CD4-positive, alpha-beta T cell treated with Interleukin-4 for 4 hours (primary cell): ENCODE measurements at places on chromosomes 6 and 20.

- DNase-seq, result no peak
Measured at GRCh38 chr6:141700819-141701218, 431.9 kb upstream of the GJE1 start.

DNA sequence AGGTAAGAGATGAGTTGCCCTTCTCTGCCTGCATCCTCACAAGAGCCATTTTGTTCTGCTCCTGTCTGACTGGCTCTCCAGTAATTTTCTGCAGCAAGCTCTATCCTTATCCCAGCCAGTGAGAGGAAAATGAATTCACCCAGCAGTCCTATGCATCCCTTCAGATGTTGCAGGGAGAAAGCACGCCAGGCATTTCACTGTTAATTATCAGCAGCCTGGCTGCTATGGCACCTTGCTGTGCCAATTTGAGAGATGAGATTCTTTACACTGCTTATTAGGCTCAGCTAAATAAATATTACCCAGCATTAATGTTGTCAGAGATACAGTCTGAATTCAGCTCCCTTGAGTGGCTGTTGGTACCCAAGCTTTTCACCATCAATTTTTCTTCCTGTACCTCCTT is 61.1 kb upstream of the SNAP25 start:
- DNase-seq, result no peak

DNA sequence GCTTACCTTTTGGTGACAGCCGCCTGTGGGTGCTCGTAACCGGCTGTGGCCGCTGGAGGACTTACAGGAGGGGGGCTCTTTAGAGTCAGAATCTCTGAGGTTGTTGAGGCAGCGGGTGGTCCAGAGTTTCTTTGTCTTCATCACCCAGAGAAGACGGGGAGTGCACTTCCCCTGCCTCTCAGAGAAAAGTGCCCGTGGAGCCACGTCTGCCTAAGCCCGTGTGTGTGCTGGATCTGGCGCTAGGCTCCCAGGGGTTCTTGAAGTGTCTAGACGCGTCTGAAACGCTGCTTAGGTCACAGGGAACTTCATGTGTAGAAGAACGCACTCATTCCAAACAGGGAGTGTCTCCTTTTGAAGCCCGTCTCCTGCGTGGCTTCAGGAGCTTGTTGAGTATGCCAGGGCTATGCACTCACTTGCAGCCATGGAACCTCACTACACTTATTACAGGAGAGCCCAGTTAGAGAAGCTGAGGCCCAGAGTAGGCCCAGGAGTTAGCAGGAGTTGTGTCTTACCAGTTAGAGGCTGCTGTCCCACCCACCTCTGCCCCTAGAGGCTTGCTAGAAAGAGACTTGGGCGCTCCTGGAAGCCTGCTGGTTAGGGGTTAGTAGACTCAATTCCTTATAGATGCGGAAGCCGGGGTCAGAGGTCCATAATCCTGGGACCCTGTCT is 1.3 kb downstream of the LSM14B start:
- DNase-seq, result no peak

- DNase-seq, result no peak
Measured at GRCh38 chr6:137783710-137784109, 83.3 kb upstream of the TNFAIP3 start.

DNA sequence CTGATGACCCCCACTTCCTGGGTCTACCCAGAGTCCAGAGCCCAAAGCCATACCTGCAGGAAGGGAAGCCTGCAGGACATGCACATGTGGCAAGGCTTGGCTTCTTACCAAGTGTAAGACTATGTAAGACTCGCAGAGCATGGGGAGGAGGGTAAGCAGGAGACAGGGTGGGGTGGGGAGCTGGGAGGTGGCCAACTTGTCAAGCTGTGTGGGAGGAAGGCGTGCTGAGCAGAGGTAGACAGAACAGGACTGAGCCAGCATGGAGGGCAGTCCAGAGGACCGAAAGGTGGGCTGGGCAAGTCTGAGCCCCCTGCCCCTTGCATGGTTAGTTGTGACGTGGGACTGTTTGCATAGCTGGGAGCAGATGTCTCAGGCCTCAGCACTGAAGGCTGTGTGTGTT is 53.4 kb upstream of the RNF24 start:
- no peak for DNase-seq

DNA sequence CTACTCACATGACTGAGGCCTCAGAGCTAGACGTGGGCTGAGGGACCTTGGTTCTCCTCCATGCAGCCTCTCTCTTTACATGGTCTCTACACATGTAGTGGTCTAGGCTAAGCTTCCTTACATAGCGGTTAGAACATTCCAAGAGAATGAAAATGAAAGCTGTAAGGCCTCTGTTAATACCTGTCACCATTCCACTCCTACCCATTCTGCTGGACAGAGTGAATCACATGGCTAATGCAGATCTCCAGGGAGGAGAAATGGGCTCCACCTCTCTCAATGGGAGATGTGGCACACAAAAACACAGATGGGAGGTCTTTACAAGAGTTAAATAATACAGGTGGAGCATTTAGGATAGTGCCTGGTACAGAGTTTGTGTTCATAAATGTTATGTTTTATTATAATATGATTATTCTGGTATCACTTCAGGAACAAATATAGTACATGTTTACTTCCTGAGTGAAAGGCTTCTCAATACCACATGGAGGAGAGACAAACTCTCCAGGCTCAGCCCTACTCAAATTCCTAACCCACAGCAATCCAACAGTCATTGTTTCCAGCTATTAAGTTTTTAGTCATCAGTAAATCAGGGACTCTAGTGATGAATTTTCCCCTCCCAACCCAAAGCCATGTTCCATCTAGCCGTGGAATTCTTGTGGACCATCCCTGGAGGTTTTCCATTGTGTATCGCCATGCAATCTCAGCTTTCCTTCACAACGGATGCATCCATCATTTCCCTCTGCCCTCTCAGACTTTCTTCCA is 57.9 kb downstream of the ISM1 start:
- no peak for DNase-seq

DNA sequence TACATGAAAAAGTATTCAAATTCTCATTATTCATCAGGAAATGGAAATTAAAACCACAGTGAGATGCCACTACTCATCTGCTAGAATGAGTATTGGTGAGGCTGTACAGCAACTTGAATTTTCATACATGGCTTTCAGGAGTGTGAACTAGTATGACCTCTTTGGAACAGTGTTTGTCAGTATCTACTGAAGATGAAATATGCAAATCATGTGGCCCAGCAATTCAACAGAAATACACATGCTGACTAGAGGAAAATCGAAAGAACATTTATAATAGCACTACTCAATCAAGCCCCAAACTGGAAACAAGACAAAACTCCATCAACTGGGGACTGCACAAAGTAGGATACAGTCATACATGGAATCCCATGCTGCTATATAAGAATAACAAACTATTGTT is 102.2 kb downstream of the DCDC2 start:
- no peak for DNase-seq

DNA sequence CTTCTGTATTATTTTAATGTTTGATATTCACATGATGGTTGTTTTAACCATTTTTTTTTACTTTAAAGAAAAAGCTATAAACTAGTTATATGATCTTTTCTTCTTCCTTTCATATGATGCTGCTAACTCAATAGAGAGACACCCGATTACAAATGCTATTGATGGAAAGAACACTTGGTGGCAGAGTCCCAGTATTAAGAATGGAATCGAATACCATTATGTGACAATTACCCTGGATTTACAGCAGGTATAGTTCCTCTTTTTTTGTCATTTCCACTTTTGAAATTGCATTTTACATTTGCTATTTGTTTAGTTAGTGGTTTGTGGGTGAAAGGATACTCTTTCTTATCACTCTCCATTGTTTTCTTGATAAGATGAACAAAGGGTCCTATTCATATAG is 176.7 kb downstream of the LAMA2 start:
- DNase-seq, result no peak

DNA sequence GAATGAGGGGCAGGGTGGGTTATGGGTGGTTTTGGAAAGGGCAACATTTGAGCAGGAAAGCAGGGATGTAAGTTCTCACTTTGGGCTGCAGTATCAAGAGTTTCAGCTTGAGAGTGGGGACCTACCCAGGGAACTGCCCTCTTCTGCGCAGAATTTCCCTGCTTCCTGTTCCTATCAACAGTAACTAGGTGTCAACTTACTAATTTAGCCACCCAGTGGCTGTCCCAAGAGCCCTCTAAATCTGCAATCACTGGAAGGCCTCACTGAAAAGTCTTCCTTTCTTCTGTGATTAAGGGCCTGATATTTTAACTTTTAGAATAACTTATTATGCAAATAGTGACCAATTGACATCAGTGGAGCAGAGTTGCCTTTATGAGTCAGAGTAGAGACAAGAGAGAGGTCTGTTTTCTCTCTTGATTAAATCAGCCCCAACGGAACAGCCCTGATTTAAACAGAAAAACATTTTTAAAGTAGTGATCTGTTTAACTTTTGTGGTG is 118.2 kb upstream of the RIPOR2 start:
- DNase-seq, result peak; percentile 49

DNA sequence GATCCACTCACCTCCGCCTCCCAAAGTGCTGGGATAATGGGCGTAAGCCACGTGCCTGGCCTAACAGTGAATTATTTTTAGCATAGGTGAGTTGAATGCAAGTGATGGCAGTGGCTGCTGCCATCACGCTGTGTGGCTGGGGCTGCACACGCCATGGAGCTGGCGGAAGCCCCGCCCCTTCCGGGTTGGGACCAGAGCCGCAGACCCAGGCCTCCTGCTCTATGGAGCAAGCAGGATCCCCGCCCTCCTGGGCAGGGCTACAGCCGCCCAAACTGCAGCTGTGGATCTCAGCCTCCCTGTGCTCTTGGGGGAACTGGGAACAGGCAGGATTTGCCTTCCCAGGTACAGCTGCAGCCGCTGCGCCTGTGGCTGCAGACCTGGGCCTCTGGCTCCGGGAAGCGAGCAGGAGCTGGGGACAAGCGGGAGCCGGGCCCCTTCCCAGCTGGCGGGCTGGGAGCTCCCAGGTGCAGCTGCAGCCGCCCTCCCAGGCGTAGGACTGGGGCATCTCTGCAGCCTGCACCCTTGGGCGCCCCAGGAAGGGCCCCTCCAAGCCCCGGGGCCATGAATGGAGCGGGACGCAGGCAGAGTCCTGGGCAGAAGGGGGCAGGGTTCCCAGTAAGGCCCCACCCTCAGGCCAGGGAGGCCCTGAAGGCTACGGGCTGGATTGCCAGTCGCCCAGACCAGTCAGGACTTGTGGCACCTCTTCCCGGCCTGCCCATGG is 30.9 kb upstream of the SLA2 start:
- DNase-seq, result no peak

GRCh38 chr6:33954453-33954852 is 150.7 kb upstream of the MLN start:
- DNase-seq, result no peak

- no peak for DNase-seq
Measured at GRCh38 chr6:129006724-129007514, 124.0 kb downstream of the LAMA2 start.

GRCh38 chr6:70673601-70674000 is 5.9 kb downstream of the SMAP1 start:
- peak; percentile 23 for DNase-seq

- peak; percentile 61 for DNase-seq
Measured at GRCh38 chr20:49132995-49133478, 55.1 kb downstream of the STAU1 start.

DNA sequence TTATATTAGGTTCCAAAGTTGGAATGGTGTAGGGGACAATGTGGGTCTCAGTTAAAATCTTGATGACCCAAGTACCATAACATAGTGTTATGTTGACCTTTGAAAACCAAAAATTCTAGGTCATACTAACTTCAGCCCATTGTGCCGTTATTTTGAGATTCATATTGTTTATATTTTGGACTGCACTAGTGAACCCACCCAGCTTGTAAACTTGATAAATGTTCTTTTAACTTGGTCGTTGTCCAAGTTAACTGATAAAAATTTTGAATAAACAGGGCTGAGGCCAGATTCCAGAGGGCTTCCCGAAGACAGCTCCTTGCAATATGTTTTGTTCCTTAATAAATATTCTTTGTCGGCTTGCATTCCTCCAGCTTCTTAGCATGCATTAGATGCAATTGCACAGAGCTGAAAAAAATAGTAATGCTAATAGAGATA is 90.3 kb downstream of the BCAS1 start:
- no peak for DNase-seq

GRCh38 chr6:82818727-82819126 is 246.9 kb downstream of the UBE3D start:
- no peak for DNase-seq

DNA sequence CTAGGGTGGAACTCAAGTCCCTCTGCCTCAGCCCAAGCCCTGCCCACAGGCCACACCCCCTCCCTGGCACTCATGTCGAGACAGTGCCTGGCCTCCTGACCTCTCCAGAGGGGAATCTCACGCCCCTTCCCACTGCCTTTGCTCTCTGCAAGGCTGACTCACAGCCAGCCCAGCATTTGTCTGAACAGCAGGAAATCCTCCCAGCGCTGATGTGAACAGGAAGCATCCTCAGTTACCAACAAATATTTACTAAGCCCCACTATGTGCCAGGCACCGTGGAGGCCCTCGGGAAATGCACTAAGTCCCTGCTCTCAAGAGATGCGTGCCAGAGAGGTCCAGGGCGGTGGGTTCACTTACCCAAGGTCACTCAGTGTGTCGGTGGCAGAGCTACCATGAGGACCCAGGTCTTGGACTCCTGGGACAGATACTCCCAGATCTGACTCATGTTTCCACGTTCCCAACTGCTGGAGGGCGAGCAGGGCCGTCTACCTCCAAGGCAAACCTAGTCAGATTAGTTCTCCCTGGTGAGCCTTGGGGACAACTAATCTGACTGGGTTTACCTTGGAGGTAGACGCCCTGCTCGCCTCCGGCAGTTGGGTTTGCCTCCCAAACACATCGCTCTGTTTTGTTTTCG is 7.8 kb downstream of the ADA start:
- DNase-seq, result peak; percentile 77

GRCh38 chr6:150290429-150290828 is 78.4 kb upstream of the IYD start:
- no peak for DNase-seq

- DNase-seq, result peak; percentile 82
Measured at GRCh38 chr6:27145731-27146455, 101.6 kb upstream of the PRSS16 start.

GRCh38 chr6:88920774-88921733 is 42.4 kb downstream of the RNGTT start:
- DNase-seq, result no peak

DNA sequence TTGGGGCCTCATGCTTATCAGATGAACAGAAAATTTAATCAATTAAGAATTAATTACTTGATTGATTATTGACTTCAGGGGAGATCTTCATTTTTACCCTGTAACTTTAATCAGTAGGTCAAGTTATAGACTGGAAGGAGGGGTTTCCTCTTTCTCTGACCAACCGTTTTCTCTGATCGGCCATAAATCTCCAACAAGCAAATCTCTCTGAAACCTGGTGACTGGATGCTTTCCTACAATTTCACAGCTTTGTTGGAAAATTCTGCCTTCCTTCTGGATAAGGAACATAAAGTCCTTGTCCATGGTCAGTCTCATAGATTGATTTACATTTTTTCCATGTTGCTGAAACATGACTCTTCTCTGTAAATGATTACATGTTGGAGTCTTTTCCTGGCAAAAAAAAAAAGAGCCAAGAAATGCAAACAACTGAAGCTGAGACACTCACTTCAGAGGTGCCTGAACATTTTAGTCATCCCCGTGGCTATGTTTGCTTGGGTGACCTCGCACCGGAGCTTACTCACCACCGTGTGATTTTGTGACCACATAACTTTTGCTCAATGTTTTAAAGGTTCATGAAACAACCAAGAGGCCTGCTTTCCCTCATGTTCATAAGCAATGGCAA is 31.0 kb downstream of the IRF4 start:
- peak; percentile 54 for DNase-seq

GRCh38 chr6:105035299-105035698 is 78.4 kb downstream of the LIN28B start:
- no peak for DNase-seq
